ENCODE measurements at places on chromosomes 7 and 10.

DNA sequence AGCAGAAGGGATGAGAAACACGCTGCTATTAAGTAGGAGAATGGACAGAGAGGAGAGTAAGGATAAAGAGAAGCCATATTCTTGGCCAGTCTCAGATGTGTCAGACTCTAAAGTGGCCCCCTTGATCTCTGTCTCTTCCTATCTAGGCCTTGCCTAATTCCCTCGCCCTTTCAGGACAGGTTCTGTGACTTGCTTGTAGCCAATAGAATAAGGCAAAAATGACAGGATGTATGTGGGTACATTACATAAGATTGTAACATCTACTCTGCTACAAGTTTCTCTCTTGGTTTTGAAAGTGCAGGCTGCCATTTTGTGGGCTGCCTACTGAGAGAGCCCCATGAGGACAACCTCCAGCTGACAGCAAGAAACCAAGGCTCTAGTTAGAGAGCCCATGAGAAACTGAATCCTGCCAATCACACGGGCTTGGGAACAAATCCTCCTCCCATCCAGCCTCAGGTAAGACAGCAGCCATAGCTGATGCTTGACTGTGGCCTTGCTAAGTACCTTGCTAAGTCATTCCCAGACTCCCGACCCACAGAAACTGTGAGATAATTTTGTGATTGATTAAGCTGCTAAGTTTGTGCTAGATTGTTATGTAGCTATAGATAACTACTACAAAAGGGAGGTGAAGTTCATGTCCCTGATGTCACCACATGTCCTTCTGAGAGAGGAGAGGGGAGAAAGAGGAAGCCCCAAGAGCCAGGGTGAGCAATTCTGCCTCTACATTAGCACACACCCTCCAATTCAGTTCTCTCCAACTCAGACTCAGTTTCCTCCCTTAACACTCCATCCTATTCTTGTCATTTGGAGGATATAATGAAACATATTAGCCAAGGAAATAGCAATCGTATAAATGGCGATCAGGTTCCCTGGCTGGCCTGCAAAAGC is 185.5 kb downstream of the SGMS1 start:
- DNase-seq: no peak
- no peaks in the 10 kb centered on the region for H3K4me1 ChIP-seq
- H3K4me3 ChIP-seq: no peak overlapping the region
- H3K27me3 ChIP-seq: no peaks in the 10 kb centered on the region
- H3K27ac ChIP-seq: no peak overlapping the region
- H3K36me3 ChIP-seq: no peaks in the 10 kb centered on the region

- H3K27ac ChIP-seq: no peak overlapping the region
- no peaks in the 10 kb centered on the region for H3K4me1 ChIP-seq
- H3K36me3 ChIP-seq: no peaks in the 10 kb centered on the region
- DNase-seq: no peak
- H3K4me3 ChIP-seq: no peak overlapping the region
- H3K27me3 ChIP-seq: no peaks in the 10 kb centered on the region
Measured at GRCh38 chr10:79376078-79376628, 28.9 kb downstream of the PPIF start.

DNA sequence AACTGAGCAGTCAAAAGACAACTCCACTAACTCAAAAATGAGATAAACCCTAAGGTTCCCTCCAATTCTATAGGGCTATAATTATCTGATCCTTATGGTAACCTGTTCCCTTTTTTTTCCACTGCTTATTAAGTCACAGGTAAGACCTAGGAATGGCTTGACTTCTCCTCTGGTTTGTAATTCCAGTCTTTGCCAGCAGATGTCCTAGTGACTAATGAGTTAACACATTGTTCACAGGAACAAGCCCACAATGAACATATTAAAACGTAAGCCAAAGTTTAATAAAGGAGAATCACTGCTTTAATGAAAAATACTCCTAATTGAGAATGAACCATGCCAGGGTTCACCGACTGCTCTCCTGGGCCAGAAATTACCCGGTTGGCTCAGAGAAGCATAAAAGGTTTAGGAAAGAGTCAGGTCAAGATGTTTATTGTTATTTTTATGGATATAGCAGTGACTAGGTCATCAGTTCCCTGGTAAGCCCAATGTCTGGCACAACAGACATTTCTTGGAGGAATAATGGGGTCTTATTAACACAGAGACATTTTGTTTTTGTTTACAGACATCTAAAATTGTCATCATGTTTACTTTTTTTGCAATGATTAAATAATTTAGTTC is 120.1 kb downstream of the ELAPOR2 start:
- H3K27ac ChIP-seq: no peak overlapping the region
- H3K4me3 ChIP-seq: no peak overlapping the region
- no peaks in the 10 kb centered on the region for H3K4me1 ChIP-seq

DNA sequence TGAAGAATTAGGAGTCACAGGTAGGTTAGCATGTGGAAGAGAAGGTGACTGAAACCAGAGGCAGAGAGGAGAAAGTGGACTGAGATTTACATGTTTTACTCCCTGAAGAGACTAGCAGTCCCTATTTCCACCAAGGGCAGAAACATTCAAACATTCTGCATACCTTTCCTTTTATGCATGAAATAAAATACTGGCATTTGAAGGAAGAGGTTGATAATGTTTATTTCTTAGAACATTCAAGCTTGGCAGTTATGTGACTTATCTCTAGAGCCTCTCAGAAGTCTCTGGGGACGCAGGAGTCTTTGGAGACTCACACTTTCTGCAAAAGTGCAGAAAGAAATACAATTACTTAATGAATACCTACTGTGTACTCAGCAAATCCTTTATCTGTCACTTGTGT is 507.1 kb upstream of the C7orf33 start:
- no peaks in the 10 kb centered on the region for H3K27me3 ChIP-seq
- H3K36me3 ChIP-seq: no peaks in the 10 kb centered on the region
- no peaks in the 10 kb centered on the region for H3K4me1 ChIP-seq
- H3K4me3 ChIP-seq: no peak overlapping the region
- H3K27ac ChIP-seq: no peak overlapping the region

- H3K4me3 ChIP-seq: no peak overlapping the region
- H3K36me3 ChIP-seq: no peaks in the 10 kb centered on the region
- H3K27ac ChIP-seq: no peak overlapping the region
- no peak for DNase-seq
Measured at GRCh38 chr10:15485027-15485426, 113.9 kb upstream of the FAM171A1 start.

GRCh38 chr10:1166101-1166827 is 110.1 kb downstream of the WDR37 start:
- H3K4me1 ChIP-seq: no peaks in the 10 kb centered on the region
- no peak overlapping the region for H3K27ac ChIP-seq
- no peaks in the 10 kb centered on the region for H3K27me3 ChIP-seq
- no peaks in the 10 kb centered on the region for H3K36me3 ChIP-seq
- DNase-seq: no peak

DNA sequence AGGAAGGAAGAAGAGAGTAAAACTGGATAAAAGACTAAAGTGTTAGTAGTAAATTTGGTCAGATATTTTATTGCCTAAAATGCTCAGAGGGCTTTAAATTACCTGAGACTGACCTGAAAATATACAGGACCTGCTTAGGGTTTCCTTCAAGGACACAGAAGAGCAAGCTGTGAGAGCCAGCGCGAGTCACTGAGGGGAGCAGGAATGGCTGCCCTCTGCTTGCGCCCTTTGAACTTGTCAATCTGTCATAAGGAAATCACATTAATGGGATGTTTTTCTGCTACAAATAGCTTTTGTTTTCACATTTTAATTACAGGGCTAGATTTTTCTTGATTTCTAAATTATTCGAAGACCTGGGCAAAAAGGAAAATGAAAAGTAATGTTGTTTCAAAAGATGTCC is 26.9 kb downstream of the DNAJB9 start:
- no peaks in the 10 kb centered on the region for H3K4me1 ChIP-seq
- no peaks in the 10 kb centered on the region for H3K27me3 ChIP-seq
- DNase-seq: no peak
- no peak overlapping the region for H3K4me3 ChIP-seq

- no peak overlapping the region for H3K4me3 ChIP-seq
- H3K27me3 ChIP-seq: no peaks in the 10 kb centered on the region
- no peaks in the 10 kb centered on the region for H3K4me1 ChIP-seq
- no peak for DNase-seq
- H3K36me3 ChIP-seq: no peaks in the 10 kb centered on the region
Measured at GRCh38 chr7:157538735-157539134, 201.9 kb downstream of the DNAJB6 start.

DNA sequence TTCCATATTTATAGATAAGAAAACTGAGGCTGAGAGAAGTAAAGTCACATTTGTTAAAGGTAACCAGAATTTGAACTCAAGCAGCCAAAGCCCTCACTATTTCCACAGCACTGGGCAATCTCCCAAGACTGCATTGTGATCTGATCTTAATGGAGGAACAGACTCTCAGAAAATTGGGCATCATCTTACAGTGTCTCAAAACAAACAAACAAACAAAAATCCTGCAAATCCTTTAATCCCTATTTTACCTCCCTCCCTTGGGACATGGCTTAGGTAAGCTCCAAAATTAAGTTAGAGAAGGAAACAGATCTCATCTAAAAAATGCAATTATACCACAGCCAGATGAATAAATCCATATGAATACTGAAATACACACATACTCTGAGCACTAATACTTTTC is 57.5 kb downstream of the FHIP2A start:
- no peak for DNase-seq
- H3K4me1 ChIP-seq: no peaks in the 10 kb centered on the region
- H3K27ac ChIP-seq: no peak overlapping the region
- no peaks in the 10 kb centered on the region for H3K36me3 ChIP-seq
- H3K4me3 ChIP-seq: no peak overlapping the region

DNA sequence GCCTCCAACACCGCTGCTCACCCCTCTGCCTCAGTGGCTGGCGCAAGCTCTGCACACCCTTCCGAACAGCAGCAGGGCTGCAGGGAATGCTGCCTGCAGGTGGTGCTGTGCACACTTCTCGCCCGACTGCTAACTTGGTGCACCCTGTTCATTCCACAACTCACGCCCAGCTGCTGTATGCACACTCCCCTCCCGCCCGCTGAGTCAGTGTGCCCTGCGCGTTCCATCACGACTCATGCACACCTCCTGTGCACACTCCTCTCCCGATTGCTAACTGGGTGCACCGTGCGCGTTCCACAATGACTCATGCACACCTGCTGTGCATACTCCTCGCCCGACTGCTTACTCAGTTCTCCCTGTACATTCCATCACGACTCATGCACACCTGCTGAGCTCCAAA is 21.5 kb downstream of the ADARB2 start:
- H3K4me3 ChIP-seq: no peak overlapping the region
- no peaks in the 10 kb centered on the region for H3K36me3 ChIP-seq
- peak; percentile 28 for DNase-seq

GRCh38 chr10:50447691-50448090 is 176.1 kb downstream of the SGMS1 start:
- no peaks in the 10 kb centered on the region for H3K27me3 ChIP-seq
- no peaks in the 10 kb centered on the region for H3K4me1 ChIP-seq
- no peaks in the 10 kb centered on the region for H3K36me3 ChIP-seq
- H3K27ac ChIP-seq: no peak overlapping the region
- H3K4me3 ChIP-seq: no peak overlapping the region

DNA sequence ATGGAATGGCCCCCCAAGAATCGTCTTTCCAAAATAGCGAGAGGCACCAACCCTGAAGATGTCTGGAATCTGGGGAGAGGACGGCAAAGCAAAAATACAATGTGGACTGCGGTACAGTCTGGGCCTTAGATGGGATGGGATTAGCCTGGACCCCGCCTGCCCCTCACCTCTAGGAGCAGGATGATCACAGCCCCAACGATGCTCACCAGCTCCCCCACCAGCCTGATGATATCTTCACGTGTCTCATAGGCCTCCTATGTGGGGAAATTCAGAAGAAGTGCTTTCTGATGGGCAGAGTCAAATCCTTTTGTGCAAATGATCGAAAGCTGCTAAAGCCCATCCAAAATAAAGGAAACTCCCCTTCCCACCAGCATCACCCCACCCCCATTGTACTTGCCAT is 18.2 kb downstream of the TRPV5 start:
- no peaks in the 10 kb centered on the region for H3K4me1 ChIP-seq
- H3K27ac ChIP-seq: no peak overlapping the region
- no peak overlapping the region for H3K4me3 ChIP-seq

DNA sequence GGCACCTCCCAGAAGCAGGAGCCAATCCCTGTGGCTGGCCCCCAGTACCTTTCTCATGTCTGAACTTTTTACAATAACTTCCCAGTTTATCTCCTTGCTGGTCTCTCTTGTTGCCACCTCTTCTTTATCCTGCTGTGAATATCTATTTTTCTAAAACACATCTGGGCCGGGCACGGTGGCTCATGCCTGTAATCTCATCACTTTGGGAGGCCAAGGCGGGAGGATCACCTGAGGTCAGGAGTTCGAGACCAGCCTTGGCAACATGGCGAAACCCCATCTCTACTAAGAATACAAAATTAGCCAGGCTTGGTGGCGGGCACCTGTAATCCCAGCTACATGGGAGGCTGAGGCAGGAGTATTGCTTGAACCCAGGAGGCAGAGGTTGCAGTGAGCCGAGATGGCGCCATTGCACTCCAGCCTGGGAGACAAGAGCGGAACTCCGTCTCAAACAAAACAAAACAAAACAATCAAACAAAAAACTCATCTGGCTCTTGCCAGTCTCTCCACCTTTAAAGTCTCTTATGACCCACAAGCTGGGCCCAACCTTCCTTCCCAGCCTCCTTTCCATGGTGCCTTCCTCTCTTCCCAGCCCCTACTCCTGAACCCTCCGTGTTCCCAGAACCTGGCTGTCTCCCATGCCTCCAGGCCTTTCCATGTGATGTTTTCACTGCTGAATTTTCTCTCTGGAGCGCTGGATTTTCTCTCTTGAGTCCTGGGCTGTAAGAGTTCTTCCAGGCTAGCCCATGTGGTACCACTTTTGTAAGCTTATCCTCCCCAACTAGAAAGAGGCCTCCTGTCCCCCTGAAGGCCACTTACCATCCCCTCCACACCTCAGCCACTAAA is 51.3 kb downstream of the HIP1 start:
- no peak for DNase-seq
- H3K4me3 ChIP-seq: no peak overlapping the region
- H3K27me3 ChIP-seq: no peaks in the 10 kb centered on the region
- peak overlapping the region; percentile 28 for H3K27ac ChIP-seq
- H3K4me1 ChIP-seq: no peaks in the 10 kb centered on the region
